ENCODE measurements at places on chromosomes 7 and 10.

DNA sequence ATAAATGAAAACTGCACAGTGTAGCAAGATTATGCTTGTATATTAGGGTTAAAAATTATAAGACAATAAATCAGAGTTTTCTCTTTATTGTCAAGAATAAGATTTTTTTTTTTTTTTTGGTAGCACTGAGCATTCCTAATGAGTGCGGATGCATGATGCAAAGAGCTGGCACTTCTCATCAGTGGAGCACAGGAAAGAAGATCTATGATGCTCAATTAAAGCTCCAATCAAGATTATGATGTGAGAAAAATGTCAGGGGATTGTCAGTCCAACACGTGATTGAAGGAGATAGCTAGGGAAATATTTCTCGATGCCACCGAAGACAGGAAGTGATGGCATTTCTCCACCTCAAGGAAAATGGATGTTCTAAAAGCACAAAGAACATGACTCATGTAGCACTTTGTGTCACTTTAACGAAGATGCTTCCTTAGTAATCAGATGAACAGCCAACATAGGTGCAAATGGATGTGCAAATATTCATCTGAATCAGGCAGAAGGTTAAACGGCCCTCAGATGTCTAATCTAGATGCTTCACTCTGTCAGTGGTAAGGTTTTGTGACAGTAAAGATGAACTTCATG lies 240.9 kb downstream of the THSD7A start:
- DNase-seq: no peak

GRCh38 chr10:78047314-78047891 lies 13.7 kb downstream of the RPS24 start:
- DNase-seq: no peak

DNA sequence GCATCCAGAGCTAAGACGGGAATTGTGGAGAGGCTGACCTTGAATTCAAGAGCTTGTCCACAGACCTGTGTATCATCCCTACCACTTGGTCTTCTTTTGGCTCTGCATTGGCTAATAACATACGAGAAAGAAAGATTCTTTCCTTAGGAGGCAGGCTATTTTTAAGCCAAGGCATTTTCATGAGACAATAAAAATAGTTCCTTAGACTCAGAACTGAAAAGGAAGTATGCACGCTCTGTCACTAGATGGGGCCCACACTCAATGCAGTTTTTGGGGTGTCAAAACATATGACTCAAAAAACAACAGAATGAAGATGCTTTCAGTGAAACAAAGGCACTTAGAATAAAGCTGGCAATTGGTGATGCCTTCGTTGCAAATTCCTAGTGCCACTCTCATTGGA lies 265.9 kb upstream of the DGKB start:
- no peak for DNase-seq

GRCh38 chr10:52348037-52348564 lies 34.0 kb downstream of the DKK1 start:
- no peak for DNase-seq

DNA sequence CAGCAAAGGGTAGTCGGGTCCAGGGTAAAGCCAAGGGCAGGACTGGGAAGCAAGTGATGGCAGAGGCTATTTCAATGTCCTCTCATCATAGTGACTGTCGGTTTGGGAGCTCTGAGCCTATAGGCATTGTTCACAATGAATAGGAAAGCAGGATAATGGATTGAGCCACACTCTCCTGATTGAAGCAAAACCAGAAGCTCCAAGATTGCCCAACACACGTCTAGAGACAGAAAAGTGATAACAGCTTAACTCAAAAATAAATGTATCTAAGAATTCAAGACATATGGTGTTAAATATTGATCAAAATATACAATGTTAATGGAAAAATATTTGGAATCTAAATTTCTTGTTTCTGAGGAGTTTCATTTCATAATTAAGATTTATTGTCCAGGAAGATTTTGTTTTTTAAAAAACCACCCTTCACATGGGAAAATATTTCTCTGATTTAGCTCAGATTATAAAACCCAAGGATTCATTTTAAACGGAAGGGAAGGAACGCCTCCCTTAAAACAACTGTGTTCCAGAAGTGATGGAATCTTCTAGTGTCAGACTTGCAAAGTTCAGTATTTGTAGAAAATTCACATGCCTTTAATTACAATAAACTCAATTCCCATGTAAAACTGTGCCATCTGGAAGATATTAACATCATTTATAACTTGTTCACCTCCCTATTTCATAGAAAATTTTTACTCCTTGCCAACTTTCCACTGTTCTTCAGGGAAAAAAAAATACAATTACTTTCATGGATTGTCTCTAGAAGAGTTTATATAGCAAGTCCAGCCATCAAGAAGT lies 54.5 kb downstream of the NRP1 start:
- no peak for DNase-seq

- peak; percentile 32 for DNase-seq
Measured at GRCh38 chr7:111486472-111487142, 75.7 kb downstream of the IMMP2L start.

DNA sequence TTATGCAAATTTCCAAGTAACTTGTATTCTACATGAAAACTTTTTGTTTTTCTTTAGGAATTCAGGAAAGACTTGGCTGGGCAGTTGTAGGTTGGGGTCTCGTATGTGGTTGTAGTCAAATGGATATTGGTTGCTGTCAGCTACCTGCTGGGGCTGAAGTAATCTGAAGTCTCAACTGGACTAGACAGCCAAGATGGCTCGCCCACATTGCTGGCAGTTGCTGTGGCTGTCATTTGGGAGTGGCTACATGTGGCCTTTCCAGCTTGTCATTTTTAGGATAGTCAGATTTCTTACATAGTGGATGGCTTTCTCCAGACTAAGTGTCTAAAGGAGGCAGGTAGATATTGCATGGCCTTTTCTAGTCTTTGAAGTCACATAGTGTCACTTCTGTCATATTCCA lies 32.6 kb downstream of the EXOC6 start:
- DNase-seq: no peak

GRCh38 chr7:92034116-92034515 lies 93.5 kb downstream of the AKAP9 start:
- DNase-seq: no peak

DNA sequence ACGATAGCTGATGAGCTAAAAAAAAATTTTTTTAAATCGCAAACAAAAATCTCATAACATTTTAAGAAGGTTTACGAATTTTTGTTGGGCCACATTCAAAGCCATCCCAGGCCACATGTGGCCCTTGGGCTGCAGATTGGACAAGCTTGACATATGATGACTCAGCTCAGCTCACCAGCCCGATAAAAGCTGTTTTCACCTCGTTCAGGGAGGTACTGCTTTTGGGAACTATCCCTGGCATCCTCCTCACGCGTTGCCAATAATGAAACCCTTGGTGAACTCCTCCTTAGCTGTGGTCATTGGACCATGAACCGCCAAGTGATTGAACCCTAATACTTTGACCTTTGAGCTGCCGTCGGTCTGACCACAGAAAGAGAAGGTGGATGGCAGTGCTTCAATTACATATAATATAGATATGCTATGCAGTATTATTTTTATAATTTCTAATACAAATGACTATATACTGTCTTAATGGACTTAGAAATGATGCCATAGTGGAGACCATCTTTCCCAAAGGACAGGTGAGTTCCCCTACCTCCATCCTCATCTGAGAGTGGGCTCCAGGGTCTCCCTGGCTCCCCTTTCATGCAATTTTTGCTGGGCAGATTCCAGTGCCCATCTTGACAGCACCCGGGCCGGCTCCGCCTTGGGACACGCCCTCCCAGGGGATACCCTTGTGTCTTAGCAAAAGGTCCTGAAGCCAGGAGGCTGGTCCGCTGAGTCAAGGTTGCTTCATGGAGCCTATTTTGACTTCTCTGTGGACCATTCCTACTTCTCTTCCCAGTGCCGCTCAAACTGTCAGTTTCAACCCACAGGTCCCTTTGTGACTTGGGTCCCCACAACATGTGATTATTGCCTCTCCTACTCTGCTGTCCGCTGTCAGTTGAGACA lies 707.2 kb downstream of the PARD3 start:
- no peak for DNase-seq

DNA sequence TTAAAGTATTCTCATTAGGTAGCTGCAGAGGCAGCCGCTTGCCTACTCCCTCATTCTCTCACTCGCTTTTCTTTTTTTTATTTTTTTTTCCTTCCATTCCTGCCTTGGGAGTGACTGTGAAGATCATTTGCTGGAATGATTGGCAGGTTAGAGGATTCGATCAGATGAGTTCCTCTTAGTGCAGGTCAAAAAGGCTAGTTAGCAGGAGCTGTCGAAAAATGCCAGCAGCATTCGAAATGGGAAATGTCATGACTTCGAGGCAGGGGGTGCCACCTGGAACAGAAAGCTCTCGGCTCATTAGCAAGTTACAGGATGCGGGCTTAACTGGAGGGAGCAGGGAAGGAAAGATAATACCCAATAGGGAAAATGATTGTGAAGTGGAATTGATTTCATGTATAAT lies 137.5 kb upstream of the FZD1 start:
- DNase-seq: no peak

DNA sequence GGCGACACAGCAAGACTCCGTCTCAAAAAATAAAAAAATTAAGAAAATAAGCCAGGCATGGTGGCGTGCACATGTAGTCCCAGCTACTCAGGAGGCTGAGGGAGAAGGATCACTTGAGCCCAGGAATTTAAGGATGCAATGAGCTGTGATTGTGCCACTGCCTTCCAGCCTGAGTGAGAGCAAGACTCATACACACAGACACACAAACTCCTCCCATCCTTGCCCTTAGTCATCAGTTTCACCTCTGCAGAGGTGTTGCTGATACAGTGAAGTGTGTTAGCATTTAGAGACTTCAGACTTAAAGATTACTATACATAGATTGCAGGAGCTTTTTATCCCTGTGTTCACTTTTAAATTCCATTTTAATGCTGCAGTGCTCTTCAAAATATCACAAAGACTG lies 5.5 kb upstream of the H2AZ2 start:
- DNase-seq: no peak

DNA sequence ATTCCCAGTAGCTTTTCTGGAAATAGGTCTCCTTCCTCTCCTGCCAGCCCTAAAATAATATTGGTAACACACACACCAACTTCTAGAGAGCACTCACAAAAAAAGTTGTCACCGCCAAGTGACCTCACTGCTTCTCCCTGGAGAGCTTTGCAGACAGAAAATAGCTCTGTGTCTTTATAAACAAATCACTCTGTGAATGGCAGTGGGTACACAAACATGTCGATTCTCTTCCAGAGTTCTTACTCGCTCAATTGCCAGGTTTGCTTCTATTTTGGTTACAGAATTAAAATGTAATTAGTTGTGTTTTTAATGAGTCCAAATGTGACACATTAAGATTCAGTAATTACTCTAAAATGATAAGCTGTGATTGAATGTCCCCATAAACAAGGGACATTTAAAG lies 649.2 kb upstream of the C7orf33 start:
- DNase-seq: no peak

- no peak for DNase-seq
Measured at GRCh38 chr7:41779918-41780317, 77.0 kb upstream of the INHBA start.

GRCh38 chr7:15543256-15543655 lies 18.6 kb downstream of the AGMO start:
- no peak for DNase-seq

GRCh38 chr7:17374654-17375053 lies 76.2 kb downstream of the AHR start:
- no peak for DNase-seq

DNA sequence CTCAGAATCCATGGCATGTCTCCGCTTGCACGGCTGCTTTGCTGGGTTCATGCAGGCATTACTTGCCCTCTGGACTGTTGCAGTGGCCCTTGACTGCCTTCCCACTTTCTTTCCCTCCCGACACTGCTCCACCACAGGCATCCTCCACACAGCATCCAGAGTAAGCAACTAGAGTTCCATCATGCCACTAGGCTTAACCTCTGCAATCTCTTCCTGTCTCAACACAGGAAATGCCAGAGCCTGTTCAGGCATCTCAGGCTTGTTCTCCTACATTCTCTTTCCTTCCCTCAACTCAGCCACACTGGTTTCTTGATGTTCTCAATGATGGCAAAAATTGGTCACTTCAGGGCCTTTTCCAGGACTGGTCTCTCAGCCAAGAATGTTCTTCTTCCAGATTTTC lies 284.5 kb upstream of the KLF6 start:
- no peak for DNase-seq

GRCh38 chr7:132764762-132765161 lies 188.5 kb upstream of the PLXNA4 start:
- DNase-seq: no peak

DNA sequence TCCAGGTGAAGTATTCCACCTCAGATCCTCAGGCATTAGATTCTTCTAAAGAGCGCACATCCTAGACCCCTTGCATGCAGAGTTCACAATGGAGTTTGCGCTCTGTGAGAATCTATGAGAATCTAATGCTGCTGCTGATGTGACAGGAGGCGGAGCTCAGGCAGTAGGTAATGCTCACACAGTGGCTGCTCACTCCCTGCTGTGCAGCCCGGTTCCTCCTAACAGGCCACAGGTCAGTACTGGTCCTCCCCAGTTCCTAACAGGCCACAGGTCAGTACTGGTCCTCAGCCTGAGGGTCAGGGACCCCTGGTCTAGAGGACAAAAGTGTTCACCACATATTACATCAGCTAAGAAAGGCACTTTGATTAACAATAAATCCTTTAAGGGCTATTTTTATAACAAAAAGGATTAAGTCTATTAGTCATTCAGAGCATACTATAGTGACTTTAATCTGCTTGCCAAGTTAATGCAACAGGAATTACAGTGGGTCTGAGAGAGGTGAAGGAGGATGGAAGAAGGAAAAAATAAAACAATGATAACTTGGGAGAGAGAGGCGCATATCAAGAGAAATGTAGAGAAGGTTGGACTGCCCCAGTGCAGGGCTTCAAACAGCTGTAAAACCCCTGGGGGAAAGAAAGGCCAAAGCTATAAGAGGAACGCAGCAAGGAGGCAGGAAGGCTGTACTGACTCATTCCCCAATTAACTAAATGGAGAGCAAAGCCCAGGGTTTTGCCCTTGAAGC lies 49.2 kb downstream of the CUL2 start:
- DNase-seq: no peak

DNA sequence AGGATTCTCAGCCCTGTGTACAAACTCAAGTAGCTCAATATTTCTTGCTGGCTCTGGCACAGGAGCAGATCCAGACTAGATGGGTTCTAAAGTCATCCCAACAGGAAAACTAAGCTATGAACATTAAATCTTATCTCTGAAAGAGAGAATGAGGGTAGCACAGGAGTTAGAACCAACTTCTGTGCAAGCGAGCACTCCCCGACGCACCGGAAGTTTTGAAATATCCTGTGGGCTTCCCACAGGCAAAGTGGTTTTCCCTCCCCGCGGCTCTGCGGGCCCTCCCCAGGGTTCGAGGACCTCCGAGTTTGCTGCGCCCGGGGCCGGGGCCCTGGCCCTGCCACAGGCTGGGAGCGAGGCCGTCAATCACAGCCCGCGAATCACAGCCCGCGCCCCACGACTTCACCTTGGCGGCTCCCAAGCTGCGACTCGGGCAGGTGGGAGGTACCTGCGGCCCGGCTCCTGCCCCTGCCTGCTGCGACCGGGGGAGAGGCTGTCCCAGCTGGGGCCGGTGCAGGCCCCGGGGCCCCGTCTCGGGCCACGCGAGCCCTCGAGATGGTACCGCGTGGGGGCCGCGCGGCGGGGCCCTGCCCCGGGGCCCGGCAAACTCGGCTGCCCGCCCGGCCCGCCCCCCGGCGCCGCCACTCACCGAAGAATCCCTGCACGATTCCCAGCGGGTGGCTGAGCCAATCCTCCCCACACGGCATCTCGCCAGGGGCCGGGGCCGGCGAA lies 598 bp downstream of the MCMBP start:
- DNase-seq: no peak

- no peak for DNase-seq
Measured at GRCh38 chr7:36072620-36073019, 80.4 kb upstream of the EEPD1 start.

- no peak for DNase-seq
Measured at GRCh38 chr7:115462301-115463015, 540.6 kb downstream of the MDFIC start.

GRCh38 chr7:81694711-81695110 lies 75.1 kb downstream of the HGF start:
- DNase-seq: no peak

Data from NCI-H187 treated with DMSO at 0.1 percent for 48 hours (cell line).